Transverse colon (tissue), 4 donors: ENCODE measurements at places on chromosomes 2 and 18. TPM values are rescaled to one million over a fixed set of nuclear protein-coding genes. Genes with fewer than 3 reads are reported as not detected.
A peak's percentile ranks its signal among the peaks of the same experiment; 100 is the strongest.

- DNase-seq: no peak
Observed at GRCh38 chr2:102013206-102014040, 21.7 kb downstream of the IL1R2 start.

The ABCG8 gene
- not detected for total RNA-seq

DNA sequence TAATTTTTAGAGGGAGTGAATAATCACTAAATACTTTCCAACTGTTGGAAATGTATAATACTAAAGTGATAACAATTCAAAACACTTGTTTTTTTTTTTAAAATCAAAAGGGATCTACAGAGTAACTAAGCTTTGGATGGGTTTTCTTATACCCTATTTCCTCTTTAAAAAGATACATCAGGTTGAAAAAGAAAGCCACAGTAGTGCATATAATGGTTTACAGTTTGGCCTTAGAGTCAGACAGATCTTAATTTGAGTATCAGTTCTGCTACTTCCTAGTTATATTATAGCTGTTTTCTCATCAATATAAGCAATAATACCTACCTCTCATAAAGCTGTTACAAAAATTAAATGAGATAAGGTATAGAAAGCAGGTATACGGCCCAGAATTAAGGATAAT is 28.5 kb downstream of the PSME4 start:
- DNase-seq: no peak

- DNase-seq: no peak
Observed at GRCh38 chr2:11245322-11245721, 90.1 kb downstream of the SLC66A3 start.

DNA sequence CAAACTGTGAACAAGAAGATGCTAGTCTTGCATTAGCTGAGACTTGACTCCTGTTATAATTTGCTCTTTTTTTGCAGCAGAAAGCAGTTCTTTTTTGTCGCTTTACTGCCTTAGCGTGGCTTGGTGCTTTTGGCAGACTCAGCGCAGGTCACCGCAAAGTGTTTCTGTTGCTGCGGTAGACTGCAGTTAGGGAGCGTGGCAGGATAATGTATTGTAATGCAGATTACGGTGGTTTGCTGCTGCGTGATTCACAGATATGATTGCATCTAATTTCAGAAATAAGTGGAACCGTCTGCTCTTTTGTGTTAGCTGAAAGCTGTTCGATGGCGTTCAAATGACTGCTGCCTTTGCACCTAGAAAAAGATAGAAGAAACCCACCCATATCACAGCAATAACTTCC is 131.6 kb upstream of the SATB2 start:
- no peak for DNase-seq

- DNase-seq: peak; percentile 60
Observed at GRCh38 chr2:105879106-105879802, 134.5 kb downstream of the NCK2 start.

DNA sequence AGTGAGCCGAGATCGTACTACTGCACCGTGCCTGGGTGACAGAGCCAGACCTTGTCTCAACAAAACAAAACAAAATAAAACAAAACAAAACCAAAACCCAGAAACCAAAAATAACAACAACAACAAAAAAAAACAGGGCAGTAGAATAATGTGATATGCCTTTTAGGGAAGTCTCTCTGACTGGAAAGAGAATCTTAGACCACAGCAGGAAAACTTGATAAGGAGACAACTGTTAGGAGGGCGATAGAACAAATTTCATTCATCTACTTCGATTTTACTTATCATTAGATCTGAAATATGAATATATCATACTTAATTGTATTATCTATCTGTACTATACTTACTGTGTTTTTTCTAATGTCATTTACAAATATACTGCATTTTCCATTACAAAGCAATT is 109.0 kb upstream of the CNTNAP5 start:
- DNase-seq: no peak

- DNase-seq: no peak
Observed at GRCh38 chr2:69711971-69712370, 30.0 kb upstream of the ANXA4 start.

DNA sequence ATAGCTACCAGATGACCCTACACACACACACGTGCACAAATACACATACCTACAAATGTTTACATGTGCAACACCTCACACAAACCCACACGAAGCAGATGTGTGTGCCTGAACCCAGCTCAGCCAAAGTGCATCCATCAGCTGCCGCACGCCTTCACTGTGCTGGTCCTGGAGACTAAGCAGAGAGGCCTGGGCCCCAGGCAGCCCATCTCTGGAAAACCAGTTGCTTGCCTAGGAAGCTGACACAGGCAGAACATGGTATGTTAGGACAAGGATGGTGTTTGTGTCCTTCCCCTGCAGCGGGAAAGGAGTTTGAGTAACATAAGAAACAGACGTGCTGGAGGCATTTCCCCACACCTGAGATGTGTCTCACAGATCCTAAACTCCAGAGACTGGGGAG is 86.7 kb downstream of the SEPTIN10 start:
- DNase-seq: no peak

The DUSP19 gene
- 2.7 TPM for total RNA-seq

The ZAP70 gene
- total RNA-seq: 8.9 TPM

GRCh38 chr2:103525756-103526155 is 763.9 kb downstream of the TMEM182 start:
- DNase-seq: no peak

The ALKAL2 gene
- 0.96 TPM for total RNA-seq

DNA sequence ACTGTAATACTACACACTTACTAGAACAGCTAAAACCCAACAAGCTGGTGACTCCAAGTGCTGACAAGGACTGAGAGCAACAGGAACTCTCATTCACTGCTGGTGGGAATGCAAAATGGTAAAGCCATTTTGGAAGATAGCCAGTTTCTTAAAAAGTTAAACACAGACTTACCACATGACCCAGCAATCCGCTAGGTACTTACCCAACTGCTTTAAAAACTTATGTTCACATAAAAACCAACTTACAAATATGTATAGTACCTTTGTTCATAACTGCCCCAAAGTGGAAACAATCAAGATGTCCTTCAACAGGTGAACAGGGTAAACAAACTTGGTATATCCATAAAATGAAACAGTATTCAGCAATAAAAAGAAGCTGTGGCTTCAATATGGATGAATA is 153.1 kb upstream of the ZFP36L2 start:
- DNase-seq: no peak

The FHOD3 gene
- 3.5 TPM for total RNA-seq

GRCh38 chr2:226839161-226839560 is 3.3 kb downstream of the RHBDD1 start:
- DNase-seq: no peak

The CCDC150 gene
- total RNA-seq: 1.6 TPM

The CD28 gene
- 2.4 TPM for total RNA-seq

DNA sequence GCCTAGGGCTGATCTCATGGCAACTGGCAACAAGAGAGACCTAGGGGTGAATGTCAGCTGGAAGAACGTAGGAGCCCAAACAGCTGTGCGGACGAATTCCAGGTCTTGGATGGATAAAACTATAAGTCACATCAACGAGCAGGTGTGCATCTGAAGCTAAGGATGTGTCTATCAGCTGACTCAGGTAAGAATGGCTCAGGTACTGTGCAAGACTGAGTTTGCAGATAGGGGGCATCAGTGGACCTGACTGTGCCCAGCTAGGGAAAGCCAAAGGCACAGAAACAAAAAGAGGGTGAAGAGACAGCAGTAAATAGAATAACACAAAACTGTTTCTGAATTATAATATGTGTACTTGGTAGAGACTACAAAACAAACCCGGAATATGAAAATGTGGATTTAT is 357.3 kb downstream of the ZEB2 start:
- DNase-seq: peak; percentile 25

DNA sequence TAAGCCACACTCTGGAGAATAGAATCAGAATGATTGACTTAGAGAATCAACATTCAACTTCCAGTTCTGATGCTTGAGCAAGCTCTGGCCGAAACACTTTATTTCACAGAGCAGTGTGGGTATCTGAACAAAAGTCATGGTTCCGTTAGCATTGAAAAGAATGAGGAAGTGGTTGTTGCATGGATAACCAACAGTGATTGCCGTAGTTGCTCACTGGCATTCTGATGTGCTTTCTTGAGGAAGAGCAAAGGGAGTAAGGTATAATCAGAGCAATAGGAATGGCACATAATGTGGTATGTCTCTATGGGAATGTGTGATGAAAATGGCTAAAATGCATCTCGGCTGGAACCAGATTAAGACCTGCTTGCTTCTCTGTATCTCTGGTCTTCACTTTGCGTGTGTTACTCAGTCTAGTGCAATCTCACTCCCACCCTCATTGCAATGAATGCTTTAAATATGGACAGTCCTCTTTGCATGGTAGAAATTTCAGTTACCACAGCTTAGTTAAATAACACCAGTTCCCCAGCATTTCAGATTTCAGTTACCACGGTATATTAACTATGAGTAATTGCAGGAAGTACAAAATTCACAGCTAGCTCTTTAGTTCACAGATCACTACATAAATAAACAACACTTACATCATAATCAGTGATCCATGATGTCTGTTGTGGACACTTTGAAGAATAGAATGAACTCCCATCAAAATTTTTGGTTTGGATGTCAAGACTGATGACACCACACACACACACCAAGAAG is 7.8 kb upstream of the RAB12 start:
- DNase-seq: no peak

GRCh38 chr2:203484266-203485112 is 50.6 kb downstream of the RAPH1 start:
- DNase-seq: peak; percentile 38

DNA sequence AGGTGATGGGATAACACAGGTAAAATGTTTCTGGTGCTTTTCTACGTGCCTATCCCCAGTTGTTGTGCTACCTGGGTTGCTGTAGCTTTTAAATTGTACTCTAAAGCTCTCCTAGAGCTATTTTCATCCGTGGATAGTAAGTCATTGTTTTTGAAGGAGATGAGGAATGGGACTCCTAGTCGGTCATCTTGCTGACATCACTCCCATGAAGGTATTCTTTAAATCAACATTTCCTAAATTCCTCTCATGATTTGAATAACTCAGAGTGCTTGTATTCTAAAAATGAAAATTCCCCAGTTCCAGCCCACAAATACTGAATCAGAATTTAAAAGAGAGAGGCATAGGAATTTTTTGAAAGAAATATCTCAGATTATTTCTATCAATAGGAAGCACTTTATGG is 44.3 kb downstream of the CCDC148 start:
- DNase-seq: no peak

DNA sequence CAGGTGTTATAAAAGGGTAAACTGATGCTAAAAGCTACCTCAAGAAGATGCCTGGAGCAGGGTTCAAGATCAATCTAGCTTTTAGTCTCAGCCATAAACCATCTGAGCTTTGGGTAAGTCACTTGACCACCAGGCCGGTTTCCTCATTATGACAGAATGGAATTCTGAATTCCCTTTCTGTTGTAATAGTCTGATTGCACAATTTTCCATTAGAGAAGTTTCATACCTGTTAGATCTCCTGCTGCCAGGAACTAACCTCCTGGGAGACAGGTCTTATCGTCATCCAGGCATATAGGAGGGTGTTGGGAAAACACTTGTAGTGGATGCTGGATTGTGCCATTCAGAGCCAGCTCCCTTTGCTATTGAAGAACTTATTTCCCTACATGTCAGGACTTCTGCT is 272.5 kb downstream of the TDRD15 start:
- DNase-seq: no peak
